Ovary (tissue), 10 donors: ENCODE measurements at places on chromosomes 11 and 22. TPM values are rescaled to one million over a fixed set of nuclear protein-coding genes. Genes with fewer than 3 reads are reported as not detected.

Gene AIFM3
- total RNA-seq: 1.1 TPM

Gene CRYBB3
- total RNA-seq: 0.30 TPM

Gene DTX4
- 16.8 TPM for total RNA-seq

Gene MPPED2
- 10.1 TPM for total RNA-seq

Gene C22orf23
- 2.6 TPM for total RNA-seq

Gene NCAM1
- 114 TPM for total RNA-seq

Gene ANO5
- 1.5 TPM for total RNA-seq

Gene CRACR2B
- 4.7 TPM for total RNA-seq

Gene ENTHD1
- not detected for total RNA-seq

Gene CD3E
- total RNA-seq: 0.66 TPM

Gene SCT
- not detected for total RNA-seq

Gene NTM
- 0.87 TPM for total RNA-seq

Gene ASRGL1
- total RNA-seq: 35.2 TPM

Gene CCDC85B
- 31.5 TPM for total RNA-seq

Gene PPP2R5B
- 12.8 TPM for total RNA-seq

Gene GALNT18
- 12.3 TPM for total RNA-seq

Gene CD3G
- total RNA-seq: 0.69 TPM

Gene HTR3A
- total RNA-seq: not detected

Gene IL17REL
- total RNA-seq: 0.18 TPM

Gene CNTN5
- not detected for total RNA-seq
